Lower lobe of right lung (tissue), 2 donors: ENCODE measurements at places on chromosomes 6 and 20. TPM values are rescaled to one million over a fixed set of nuclear protein-coding genes. Genes with fewer than 3 reads are reported as not detected.
A peak's percentile ranks its signal among the peaks of the same experiment; 100 is the strongest.

DNA sequence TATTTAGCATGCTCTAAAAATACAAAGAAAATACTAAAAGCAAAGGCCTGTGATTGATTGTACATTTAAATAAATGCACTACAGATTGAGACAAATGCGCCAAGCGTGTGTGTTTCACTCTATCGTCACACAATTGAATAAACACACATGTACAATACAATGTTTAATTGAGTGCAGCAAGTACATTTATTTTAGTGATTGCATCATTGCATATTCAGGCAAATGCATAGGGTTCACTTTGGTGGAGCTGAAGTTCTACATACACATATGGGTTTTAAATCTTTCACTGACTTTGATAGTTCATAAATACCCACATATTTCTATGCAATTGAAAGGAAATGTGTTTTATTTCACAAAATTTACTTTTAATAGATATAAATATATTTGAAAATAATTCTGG is 750.6 kb upstream of the MMS22L start:
- H3K4me1 ChIP-seq: no peaks in the 10 kb centered on the region
- H3K27ac ChIP-seq: no peak overlapping the region
- H3K4me3 ChIP-seq: no peak overlapping the region
- H3K36me3 ChIP-seq: no peaks in the 10 kb centered on the region

DNA sequence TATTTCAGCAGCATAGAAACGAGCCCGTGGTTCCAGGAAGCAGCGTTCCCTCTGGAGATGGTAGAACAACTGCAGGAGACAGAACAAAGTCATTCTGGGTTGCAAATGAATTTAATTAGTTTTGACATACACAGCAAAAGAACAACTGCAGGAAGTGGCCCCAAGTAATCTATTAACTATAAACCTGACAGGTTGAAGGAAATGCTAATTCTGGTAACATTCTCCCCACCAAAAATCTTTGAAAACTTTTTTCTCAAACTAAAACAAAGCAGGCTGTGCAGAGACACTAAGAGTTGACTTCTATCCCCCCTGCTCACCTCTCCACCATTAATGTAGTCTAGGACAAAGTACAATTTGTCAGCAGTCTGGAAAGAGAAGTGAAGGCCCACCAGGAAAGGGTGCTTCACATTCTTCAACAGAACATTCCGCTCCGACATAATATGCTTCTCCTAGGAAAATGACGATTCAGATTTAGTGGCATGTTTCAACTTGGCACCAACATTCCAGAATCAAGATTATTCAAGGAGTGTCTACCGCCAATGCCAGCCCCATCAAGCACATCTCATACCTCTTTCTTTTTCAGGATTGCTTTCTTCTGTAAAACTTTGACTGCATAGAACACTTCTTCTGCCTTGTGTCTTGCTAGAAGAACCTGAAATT is 120.4 kb upstream of the SLC2A12 start:
- peak overlapping the region; percentile 99 for H3K27ac ChIP-seq
- DNase-seq: no peak
- H3K4me3 ChIP-seq: peak overlapping the region; percentile 67
- H3K36me3 ChIP-seq: peaks cover 61% of the 10 kb centered on the region
- H3K27me3 ChIP-seq: no peaks in the 10 kb centered on the region

- no peak overlapping the region for H3K27ac ChIP-seq
- H3K27me3 ChIP-seq: no peaks in the 10 kb centered on the region
- H3K4me3 ChIP-seq: no peak overlapping the region
- H3K36me3 ChIP-seq: no peaks in the 10 kb centered on the region
- no peak for DNase-seq
- peaks cover 7% of the 10 kb centered on the region for H3K4me1 ChIP-seq
Observed at GRCh38 chr6:52416629-52417151, 3.5 kb upstream of the EFHC1 start.

GRCh38 chr20:24422091-24422760 is 47.2 kb upstream of the SYNDIG1 start:
- H3K27me3 ChIP-seq: peaks cover 4% of the 10 kb centered on the region
- no peak overlapping the region for H3K4me3 ChIP-seq
- no peaks in the 10 kb centered on the region for H3K4me1 ChIP-seq
- no peak for DNase-seq

GRCh38 chr20:46545077-46545826 is 5.2 kb downstream of the OCSTAMP start:
- H3K27ac ChIP-seq: no peak overlapping the region
- DNase-seq: no peak
- no peaks in the 10 kb centered on the region for H3K4me1 ChIP-seq
- H3K27me3 ChIP-seq: peaks cover 37% of the 10 kb centered on the region

DNA sequence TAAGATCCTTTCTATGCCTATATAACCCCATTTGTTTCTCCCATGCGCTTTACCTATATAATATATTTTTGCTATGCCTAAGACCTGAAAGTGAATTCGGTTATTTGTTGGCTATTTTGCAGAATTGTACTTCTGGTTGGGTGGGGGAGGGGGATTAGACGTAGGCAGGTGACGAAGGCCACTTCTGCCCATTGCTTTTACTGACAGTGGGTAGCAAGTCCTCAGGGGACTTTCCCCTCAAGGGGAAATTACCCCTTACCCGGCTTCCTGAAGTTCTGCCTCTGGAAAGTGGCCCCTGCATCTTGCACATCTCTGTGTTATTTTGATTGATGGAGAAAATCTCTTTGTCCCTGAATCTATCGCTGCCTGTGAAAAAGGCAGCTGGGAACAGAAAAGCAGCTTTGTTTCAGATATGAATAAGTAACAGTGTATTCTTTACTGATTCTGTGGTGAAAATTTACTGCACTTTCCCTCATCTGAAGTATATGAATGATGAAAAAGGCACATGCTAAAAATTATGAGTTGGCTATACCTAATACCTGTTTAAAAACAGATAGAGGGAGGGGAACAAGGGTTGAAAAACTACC is 133.9 kb downstream of the UTRN start:
- no peak overlapping the region for H3K4me3 ChIP-seq
- no peaks in the 10 kb centered on the region for H3K27me3 ChIP-seq
- DNase-seq: no peak

DNA sequence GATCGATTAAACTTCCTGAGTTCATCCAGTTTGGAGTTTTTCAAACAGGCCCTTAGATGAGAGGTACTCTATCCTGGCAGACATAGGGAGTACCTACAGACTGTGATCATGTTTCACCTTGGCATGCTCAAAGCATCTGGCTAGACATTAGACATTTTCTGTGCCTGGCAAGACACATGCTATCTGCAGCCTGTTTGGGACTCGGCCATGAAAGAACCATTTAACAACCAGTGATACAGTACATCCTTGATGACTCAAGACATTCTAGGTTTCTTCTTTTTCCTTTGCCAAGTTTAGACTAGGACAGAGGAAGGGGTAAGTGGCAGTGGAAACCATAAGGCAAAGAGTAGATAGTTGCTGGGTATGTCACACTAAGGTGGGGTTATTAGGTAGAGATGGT is 15.4 kb upstream of the PAQR8 start:
- H3K27ac ChIP-seq: no peak overlapping the region
- H3K4me1 ChIP-seq: no peaks in the 10 kb centered on the region
- no peaks in the 10 kb centered on the region for H3K27me3 ChIP-seq
- no peak for DNase-seq

DNA sequence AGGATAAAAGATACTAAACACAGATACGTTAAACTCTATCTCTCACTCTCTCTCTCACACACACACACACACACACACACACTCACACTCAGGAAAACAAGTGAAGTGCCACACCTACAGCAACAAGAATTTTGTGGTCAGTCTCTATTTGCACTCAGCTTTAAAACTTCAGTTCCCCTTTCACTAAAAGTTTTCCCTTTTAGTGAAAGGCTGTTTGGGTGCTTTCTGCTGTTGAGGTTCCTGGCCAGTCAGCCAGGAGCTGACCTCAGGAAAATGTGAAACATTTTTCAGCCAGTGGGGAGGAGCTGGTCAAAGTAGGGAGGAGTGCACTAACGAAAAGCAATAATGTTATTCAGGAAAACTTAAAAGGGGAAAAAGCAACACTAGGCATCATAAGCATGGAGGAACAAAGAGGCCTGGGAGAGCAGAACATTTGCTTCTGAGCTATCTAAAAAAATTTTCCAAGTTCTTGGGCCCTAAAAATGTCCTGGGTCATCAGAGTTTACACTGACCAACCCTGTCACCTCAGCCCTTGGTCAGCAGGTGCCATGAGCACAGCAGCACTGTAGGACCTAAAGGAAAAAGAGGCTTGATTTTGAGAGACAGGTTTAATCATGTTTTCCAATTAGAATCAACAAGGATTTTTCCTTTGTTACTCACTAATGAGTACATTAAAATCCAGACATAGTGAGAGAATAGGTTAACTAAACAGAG is 30.7 kb upstream of the NT5E start:
- H3K4me3 ChIP-seq: no peak overlapping the region
- no peaks in the 10 kb centered on the region for H3K4me1 ChIP-seq
- no peak for DNase-seq
- H3K36me3 ChIP-seq: no peaks in the 10 kb centered on the region
- no peaks in the 10 kb centered on the region for H3K27me3 ChIP-seq

DNA sequence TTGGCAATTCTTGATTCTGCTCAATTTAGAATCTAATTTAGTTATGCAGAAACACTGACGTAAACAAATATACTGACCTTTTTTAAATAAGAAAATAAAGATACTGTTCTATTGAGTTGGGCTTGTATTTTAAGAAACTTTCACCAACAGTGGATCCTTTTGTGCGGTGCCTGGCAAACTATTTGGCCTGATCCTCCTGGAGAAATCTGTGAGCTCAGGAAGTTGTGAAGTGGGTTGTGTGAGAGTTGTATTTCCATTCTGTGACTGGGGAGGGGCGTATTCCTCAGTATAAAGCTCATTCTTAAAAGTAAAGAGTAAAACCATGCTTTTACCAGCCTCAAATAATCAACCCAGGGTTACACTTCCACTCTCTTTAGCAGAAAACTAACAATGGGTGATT is 85.6 kb downstream of the SEL1L2 start:
- H3K27me3 ChIP-seq: no peaks in the 10 kb centered on the region
- no peak for DNase-seq
- H3K4me1 ChIP-seq: no peaks in the 10 kb centered on the region
- no peak overlapping the region for H3K4me3 ChIP-seq

DNA sequence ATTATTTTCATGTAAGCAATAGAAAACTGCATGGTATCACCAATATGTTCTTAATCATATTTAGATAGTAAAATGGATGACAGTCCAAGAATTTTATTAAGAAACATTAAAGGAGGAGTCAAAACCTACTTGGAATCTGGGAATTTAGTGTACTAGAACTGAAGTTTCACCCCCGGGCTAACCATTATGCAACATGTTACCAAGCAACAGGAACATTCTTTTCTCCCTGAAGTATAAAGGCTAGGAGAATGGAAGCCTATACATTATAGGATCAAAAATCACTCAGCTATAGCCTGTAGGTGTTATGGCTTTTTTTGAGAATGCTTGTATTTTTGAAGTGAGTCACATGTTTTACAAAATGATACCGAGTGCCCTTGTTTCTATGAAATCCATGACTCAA is 538.3 kb downstream of the GRIK2 start:
- no peaks in the 10 kb centered on the region for H3K27me3 ChIP-seq
- DNase-seq: no peak
- no peaks in the 10 kb centered on the region for H3K4me1 ChIP-seq
- H3K27ac ChIP-seq: no peak overlapping the region
- no peaks in the 10 kb centered on the region for H3K36me3 ChIP-seq
- H3K4me3 ChIP-seq: no peak overlapping the region

DNA sequence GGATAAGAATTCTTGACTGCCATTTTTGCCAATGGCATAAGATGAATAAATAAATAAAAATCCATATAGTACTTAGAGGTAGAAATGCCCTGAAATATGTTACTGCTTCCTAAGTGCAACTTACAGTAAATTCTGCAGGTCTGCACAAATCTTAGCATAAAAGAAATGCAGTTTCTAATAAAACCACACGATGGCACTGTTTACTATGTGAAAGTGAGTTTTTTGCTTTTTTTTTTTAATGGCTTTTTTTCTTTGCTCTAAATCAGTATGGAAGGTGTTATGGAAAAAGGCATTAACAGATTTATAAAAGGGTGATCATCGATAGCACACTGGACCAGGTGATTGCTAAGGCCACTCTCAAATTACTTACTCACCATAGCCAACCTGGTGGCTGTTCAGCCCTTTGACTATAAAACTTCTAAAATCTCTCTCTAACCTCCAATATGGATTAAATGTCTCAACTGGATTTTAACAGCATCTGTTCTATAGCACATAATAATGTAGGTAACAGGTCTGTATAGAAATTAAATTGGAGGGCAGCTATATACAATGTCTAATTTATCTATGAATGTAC is 45.8 kb downstream of the AHI1 start:
- H3K36me3 ChIP-seq: peaks cover 39% of the 10 kb centered on the region
- no peaks in the 10 kb centered on the region for H3K27me3 ChIP-seq
- no peak for DNase-seq
- H3K4me1 ChIP-seq: no peaks in the 10 kb centered on the region
- H3K27ac ChIP-seq: no peak overlapping the region

- no peaks in the 10 kb centered on the region for H3K4me1 ChIP-seq
- H3K36me3 ChIP-seq: no peaks in the 10 kb centered on the region
- H3K27me3 ChIP-seq: peaks cover 5% of the 10 kb centered on the region
- H3K4me3 ChIP-seq: no peak overlapping the region
- no peak overlapping the region for H3K27ac ChIP-seq
- DNase-seq: no peak
Observed at GRCh38 chr6:40280231-40280630, 306.9 kb downstream of the LRFN2 start.

- no peaks in the 10 kb centered on the region for H3K4me1 ChIP-seq
- H3K4me3 ChIP-seq: no peak overlapping the region
- no peaks in the 10 kb centered on the region for H3K36me3 ChIP-seq
- DNase-seq: no peak
Observed at GRCh38 chr6:156174031-156174890, 602.9 kb upstream of the ARID1B start.

- no peaks in the 10 kb centered on the region for H3K36me3 ChIP-seq
- H3K27me3 ChIP-seq: no peaks in the 10 kb centered on the region
- no peak overlapping the region for H3K27ac ChIP-seq
- H3K4me3 ChIP-seq: no peak overlapping the region
- H3K4me1 ChIP-seq: no peaks in the 10 kb centered on the region
Observed at GRCh38 chr6:51660767-51661166, 426.6 kb downstream of the PKHD1 start.

GRCh38 chr6:1335367-1336037 is 23.6 kb downstream of the FOXQ1 start:
- H3K4me3 ChIP-seq: no peak overlapping the region
- no peaks in the 10 kb centered on the region for H3K36me3 ChIP-seq
- H3K27me3 ChIP-seq: peaks cover 3% of the 10 kb centered on the region

Gene HNF4A
- 0.18 TPM for total RNA-seq

Gene RPN2
- total RNA-seq: 160 TPM

Gene CD40
- total RNA-seq: 35.7 TPM

Gene C6orf58
- not detected for total RNA-seq

Gene HRH3
- total RNA-seq: not detected

Gene SNX9
- total RNA-seq: 25.0 TPM

Gene TFAP2D
- total RNA-seq: not detected

Gene CCN2
- 83.1 TPM for total RNA-seq

Gene FERMT1
- total RNA-seq: 1.4 TPM

Gene MTG2
- 27.1 TPM for total RNA-seq

Gene LPA
- 0.30 TPM for total RNA-seq

Gene TCF21
- 46.5 TPM for total RNA-seq

Gene GABRR1
- total RNA-seq: not detected

Gene ZNF311
- 1.6 TPM for total RNA-seq
